ENCODE measurements at places on chromosomes 2 and 18.

GRCh38 chr2:216501854-216502253 is 3.2 kb downstream of the RPL37A start:
- DNase-seq, result no peak

DNA sequence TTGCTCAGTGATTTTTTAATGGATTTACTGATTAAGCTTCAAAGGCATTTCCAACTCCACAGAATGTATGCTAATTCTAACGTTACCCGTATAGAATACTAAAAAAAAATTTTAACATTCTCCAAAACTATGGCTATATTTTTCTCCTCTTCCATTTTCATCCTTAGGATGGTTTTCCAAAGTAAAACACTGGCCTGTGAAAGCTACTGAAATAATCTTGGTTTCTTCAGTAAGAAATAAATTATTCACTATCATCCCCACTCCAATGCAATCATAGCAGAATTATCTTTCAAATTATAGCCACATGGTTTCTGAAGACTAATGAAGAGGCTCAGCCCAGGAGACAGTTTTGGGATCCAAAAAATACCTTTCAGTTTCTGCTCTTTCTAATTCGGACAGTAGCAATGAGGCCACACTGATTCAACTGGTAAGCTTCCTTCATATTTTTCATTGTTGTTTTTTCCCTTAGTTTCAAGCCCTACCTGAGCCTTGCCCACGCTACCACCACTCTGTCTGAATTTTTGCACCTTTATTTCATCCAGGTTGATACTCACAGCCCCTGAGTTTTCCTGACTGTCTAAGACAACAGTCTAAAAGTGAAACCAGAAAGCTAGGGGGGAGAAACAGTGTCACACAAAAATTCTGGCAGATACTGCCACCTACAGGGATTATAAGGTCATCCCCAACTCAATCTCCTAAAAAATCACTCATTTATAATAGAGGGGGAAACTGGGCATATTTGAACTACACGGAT is 887.9 kb downstream of the NRXN1 start:
- no peak for DNase-seq

- DNase-seq, result no peak
Measured at GRCh38 chr2:170202437-170202836, 24.5 kb downstream of the MYO3B start.

DNA sequence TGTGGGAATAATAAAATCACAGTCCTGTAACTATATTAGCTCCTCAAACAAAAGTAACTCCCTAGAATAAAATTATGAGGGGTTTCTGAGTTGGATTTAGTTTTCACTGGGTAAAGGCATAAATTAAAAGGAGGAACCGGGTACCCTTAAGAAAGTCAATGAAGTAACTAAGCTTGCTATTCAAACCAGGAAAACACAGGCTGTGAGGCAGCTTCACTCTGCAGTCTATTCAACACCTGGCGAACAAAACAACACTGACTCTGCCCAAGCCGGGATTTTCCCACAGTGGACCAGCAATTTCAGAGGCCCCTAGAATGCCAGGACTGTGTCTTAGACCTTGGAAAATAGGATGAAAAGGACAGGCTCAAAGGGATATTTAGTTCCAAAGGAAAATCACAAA is 24.6 kb upstream of the CREB1 start:
- no peak for DNase-seq

- DNase-seq, result no peak
Measured at GRCh38 chr2:173058673-173059072, 17.0 kb upstream of the MAP3K20 start.

Measured in T-helper 2 cell treated with Interferon-gamma antibody and Interleukin-4, amounts not matched to agents 5 μg/mL and 100 μg/mL, for 36 hours (primary cell).